ENCODE measurements at places on chromosomes 3 and 15. TPM values are rescaled to one million over a fixed set of nuclear protein-coding genes. Genes with fewer than 3 reads are reported as not detected.

DNA sequence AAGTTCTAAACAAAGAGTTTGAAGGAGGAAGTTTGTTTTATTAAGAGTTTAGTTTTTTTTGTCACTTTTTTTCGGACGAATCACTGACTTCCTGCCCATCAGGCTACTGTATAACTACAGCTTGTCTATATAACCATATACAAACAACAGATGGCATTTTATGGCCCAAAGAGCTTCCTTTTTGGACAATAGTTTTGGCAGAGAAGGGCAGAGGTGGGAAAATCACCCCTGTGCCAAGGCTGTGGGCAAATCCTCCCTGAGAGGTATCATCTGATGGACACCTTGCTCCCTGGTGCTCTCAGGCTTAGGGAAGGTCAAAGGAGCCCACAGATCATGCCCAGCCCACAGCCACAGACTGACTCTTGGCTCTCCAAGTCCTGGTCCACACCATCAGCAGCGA, 113.4 kb downstream of the OXNAD1 start:
- no peak for DNase-seq

GRCh38 chr15:71639471-71639870, 170.9 kb upstream of the NR2E3 start:
- no peak for DNase-seq

DNA sequence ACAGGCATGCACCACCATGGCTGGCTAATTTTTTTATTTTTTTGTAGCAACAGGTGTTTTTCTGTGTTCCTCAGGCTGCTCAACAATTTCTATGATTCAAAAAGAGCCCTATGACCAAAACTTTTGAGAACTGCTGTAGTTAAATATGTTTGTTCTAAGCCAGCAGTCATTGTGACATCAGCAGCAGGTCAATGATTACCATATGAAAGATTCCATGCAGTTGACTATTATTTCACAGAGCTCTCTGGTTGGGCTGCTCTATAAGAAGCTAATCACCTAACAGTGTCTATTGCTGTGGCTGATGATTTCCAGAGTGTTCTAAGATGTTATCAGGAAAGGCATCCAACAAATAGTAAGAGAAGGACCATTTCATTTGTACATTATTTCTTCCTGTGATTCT, at the start of gene CCDC54:
TSS of gene CCDC54 (plus strand) at position 289 of the 400 bp plus-strand sequence. CDS start 149 bp downstream, outside the sequence.
- no peak for DNase-seq

DNA sequence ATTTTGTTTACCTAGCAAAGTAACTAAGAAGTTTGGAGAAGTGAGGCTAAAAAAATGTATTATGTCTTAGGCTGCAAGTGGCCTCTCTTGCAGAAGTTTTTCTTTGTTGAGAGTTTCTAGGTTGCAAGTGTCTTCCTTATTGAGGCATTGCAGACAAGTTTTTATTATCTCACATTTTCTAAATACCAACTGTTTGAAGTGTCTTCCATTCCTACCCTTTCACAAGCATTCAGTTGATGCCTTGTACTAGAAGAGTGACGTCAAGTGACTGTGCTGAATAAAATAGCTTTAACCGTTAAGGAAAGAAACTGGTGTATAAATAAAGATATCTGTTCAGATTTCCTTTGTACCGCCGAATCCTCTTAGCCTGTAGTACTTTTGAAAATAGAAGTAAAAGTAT, 123.3 kb downstream of the ALCAM start:
- no peak for DNase-seq

GRCh38 chr15:81939604-81940440, 106.0 kb downstream of the MEX3B start:
- DNase-seq: peak; percentile 35

- DNase-seq: no peak
Observed at GRCh38 chr3:85476891-85477495, 518.2 kb downstream of the CADM2 start.

- no peak for DNase-seq
Observed at GRCh38 chr3:115068799-115069198, 78.3 kb downstream of the ZBTB20 start.

DNA sequence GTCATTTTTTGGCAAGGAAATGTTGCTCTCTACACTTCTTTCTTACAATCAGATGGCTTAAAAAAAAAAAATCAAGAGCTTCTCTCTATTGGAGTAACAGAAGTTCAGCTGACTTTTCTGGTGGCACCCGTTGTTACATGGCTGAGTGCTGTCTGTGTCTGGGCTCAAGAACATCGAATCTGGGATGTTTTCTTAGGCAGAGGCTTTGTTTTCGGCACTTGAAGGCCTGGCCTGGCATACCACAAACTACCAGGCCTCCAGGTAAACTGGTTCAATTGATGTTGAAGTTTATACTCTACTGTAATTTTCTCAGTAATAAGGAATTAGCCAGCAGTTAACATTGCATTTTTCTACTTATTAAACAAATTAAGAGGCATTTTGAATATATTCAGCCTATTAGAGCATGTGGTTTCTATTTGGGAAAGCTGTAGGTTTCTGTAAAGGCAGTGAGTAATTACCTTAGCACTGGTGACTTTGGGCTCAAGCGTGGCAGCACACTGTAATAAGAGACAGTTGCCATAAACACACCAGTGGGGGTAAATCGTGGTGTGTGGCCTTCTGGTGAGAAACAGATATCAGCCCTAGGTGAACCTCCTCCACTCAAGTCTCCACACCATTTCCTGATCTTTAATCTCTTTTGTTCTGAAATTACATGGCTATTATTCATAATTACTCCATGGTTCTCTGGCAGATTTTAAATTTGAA, 544.7 kb downstream of the MECOM start:
- no peak for DNase-seq

DNA sequence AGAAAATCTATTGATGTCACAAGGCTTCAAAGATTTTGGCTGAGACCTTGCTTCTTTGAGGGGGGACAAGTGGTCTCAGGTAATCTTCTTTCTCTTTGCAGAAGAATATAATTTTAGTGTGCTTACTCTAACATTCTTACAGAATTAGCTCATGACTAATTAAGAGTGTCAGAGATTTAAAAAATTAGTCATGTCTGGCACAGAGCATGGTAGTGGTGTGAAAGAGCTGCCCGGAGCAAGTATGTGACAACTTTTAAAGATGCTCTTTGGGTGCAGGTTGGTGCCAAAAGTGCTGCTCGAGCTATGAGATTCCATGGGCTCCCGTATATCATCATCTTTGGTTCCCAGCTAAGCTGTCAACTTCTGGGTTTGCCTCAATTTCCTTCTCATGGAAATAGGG, 31.1 kb downstream of the CYP19A1 start:
- no peak for DNase-seq

GRCh38 chr3:67678665-67679064, 24.3 kb upstream of the SUCLG2 start:
- DNase-seq: no peak

The PRSS50 gene
- not detected for total RNA-seq

GRCh38 chr15:92077353-92078085, 224.0 kb downstream of the SLCO3A1 start:
- DNase-seq: peak; percentile 75

The STRIT1 gene
- not detected for total RNA-seq

DNA sequence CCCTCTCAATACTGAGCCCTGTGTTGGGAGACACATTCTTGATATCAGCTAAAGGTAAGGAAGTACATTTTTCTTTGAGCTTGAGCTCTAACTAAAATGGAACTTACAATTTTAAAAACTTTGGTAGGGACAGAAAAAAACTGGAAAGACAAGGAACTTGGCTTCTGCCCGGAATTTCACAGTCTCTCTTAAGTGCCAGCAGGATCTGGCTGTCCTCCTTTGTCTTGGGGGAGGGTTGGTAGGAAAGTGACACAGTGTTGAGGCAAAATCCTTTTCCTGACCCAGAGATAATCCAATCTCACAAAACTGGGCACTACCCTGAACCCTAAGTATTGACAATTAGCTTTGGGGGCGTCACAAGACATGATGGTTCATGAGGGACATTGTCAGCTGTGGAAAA, 45.3 kb downstream of the ZPLD1 start:
- DNase-seq: no peak

GRCh38 chr15:85482894-85483293, 102.5 kb downstream of the AKAP13 start:
- no peak for DNase-seq

GRCh38 chr3:169894110-169894509, 17.3 kb upstream of the SAMD7 start:
- no peak for DNase-seq

The SHC4 gene
- total RNA-seq: 0.65 TPM

The C3orf85 gene
- total RNA-seq: not detected

The FRMD5 gene
- total RNA-seq: not detected

- no peak for DNase-seq
Observed at GRCh38 chr15:69658411-69658945, 205.9 kb downstream of the RPLP1 start.

- no peak for DNase-seq
Observed at GRCh38 chr3:127085576-127085975, 102.7 kb downstream of the PLXNA1 start.

DNA sequence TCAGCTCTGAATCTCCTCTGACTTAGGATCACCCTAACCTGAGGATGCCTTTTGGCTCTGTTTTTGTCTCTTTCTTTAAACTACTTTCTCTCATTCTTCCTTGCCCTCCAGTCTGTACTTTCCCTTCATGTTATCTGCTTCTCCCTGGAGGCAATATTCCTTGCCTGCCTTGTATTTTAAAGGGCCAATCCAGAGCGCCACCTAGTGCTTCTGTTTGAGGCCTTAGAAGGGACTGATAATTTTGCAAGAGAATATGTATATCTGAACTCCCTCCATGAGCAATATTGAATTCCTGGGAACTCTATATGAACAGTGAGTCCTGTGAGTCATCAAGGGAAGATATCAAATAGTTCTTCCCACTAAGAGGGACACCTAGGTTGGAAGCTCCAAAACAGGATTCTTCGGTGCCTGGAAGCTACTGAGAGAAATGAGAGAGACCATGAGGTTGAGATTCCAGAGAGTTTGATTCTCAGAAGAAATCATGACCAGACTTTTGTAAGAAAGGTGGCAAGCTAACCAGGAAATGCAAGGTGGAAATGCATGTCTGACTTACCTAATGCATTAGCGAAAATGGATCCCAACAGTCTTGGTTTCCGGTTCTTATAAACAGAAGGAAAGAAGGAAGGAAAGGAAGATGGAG, 203.8 kb upstream of the CD96 start:
- peak; percentile 69 for DNase-seq

DNA sequence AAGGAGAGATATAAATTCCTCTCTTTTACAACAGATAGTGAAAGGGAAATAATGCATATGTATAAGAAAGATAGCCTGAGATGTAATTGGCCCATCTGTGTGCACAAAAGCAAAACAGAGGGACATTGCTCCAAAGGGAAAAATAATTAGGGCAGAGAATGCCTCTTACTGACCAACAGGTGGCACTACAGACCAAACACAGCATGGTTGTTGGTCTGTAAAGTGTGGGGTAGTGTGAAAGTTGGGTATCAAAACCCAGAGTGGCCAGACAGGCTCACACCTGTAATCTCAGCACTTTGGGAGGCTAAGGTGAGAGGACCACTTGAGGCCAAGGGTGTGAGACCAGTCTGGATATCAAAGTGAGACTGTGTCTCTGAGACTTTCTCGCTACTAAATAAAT, 4.5 kb upstream of the TLNRD1 start:
- DNase-seq: no peak

GRCh38 chr3:151992326-151993041, 119.0 kb downstream of the SUCNR1 start:
- no peak for DNase-seq

The DNAJC17 gene
- total RNA-seq: 42.9 TPM

DNA sequence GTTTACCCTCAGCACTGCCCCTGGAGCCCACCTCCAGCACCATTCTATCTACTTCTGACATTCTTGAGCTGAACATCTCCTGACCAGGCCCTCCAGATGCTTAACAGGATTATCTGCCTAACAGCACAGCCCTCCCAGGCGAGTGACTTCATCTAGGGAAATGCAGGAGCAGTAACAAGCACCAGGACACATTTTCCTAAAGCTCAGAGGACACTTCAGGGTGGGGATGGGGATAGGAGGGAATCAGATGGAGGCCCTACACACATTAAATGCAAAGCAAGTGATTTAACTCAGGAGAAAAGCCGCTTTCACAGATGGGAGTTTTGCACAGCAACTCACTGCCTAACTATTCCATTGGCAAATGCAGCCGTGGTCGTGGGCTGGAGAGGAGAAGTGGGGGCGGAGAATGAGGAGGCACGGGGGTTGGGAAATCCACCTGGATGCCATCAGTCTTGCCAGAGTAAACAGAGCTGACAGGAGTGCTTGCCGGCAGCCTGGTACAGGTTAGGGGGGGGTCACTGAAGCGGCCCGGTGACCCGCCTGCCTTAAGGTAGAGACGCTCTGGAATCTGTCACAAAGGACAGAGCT, 21.3 kb upstream of the BNC1 start:
- DNase-seq: no peak

The PPP1R14D gene
- not detected for total RNA-seq

- no peak for DNase-seq
Observed at GRCh38 chr3:124063197-124063909, 71.4 kb upstream of the ROPN1 start.

DNA sequence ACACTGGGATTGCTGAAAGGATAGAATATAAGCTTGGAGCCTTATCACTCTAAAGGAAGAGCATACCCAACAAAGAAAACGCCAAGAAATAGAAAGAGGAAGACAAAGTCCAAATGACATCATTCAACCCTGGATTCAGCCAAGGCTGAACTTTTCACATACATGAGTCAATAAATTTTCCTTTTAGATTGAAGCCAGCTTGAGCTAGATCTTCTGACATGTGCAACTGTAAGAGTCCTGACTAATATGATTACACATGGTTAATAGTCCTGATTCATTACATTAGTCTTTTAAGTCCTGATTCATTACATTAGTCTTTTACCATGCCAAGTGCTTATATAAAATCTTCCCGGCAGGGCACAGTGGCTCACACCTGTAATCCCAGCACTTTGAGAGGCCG, 13.6 kb upstream of the DENND6A start:
- DNase-seq: no peak

The SLC51B gene
- total RNA-seq: not detected

Measured in activated CD8-positive, alpha-beta T cell treated with anti-CD3 and anti-CD28 coated beads, Interleukin-2, amount 10 ng/mL, durations not matched to agents 7 days and 5 days (primary cell).